ENCODE measurements at places on chromosomes 7 and 10.

DNA sequence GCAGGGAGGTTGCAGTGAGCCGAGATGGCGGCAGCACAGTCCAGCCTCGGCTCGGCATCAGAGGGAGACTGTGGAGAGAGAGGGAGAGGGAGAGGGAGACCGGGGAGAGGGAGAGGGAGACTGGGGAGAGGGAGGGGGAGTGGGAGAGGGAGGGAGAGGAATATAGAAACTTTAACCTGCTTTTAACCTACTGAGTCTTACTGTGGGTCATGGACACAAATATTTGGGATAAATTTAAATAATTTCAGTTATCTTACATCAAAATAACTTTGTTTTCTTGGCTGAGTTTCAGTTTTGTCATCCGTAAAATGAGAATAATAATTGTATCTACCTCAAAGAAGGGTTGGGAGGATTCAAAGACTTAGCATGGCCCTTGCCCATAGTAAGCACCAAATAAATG lies 319.8 kb downstream of the LRMDA start:
- DNase-seq, result no peak

DNA sequence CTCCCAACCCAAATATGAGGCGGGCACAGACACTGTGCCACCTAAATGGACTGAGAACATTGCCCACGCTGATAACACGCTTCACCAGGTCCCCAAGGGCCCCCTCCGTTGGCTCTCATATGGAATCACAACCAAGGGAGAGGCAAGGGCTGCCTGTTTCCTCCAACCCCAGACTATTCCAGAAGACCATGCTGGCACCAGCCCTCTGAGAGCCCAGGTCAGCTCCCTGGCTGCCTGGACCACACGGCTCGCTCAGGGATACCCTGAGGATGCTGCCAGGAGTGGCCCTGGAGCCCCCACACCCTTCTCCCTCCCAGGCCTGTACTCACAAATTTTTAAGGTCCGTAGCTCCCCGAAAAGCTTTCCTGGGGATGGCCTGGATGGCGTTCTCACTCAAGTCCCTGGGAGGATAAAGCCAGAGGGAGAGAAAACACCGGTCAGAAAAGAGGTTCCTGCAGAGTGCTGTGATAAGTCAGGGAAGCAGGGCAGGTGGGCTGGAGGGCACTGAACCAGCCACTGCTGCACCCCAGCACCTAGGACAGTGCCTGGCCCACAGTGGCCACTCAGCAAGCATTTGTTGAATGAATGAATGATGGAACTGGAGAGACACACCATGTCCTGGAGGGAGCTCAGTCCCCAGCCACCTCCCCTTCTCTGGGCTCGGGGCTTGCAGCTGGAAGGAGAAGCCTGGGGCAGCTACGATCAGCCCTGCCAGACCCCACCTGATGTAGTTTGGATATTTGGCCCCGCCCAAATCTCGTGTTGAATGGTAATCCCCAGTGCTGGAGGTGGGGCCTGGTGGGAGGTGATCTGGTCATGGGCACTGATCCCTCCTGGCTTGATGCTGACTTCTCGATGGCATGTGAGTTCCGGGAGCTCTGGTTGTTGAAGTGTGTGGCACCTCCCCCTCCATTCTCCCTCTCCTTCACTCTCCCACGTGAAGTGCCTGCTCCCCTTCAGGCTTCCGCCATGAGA lies 119.8 kb downstream of the SLIT1 start:
- no peak for DNase-seq

DNA sequence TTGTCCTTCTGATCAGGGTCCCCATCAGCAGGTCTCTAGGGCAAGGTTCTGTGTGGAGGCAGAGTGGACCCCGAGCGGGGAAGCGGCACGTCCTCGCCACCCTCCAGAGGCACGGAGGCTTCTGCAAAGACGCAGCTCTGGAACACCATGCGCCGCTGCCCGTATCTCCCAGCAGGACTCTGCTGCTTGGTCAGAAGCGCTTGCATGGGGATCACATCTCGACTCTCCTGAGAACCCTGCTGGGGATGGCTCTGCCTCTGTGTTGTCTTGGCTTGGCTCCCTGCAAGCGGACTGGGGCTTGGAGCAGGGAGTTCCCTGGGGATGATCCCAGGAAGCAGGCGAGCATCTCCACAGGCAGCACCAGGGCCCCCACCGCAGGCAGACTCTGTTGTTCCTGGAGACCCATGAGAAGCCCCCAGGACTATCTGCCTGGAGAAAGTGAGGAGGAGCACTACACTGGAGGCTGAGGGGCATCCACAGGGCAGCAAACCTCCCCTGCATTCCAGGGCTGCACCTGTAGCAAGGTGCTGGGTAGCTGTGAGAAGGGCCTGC lies 520.5 kb downstream of the GLRX3 start:
- DNase-seq, result no peak

DNA sequence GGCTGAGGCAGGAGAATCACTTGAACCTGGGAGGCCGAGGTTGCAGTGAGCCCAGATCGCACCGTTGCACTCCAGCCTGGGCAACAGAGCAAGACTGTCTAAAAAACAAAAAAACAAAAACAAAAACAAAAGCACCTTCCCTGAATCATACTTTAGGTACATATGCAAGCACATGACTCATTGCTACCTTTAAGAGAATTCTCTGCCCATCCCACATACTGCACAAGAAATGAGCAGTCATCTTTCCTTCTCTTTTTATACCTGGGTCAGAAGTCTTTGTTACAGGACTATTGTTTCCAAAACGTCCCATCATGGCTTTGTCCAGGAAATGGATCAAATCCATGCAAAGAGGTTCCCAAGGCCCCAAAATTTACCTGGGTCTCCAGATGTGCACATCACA lies 21.5 kb upstream of the AKR1B10 start:
- no peak for DNase-seq

DNA sequence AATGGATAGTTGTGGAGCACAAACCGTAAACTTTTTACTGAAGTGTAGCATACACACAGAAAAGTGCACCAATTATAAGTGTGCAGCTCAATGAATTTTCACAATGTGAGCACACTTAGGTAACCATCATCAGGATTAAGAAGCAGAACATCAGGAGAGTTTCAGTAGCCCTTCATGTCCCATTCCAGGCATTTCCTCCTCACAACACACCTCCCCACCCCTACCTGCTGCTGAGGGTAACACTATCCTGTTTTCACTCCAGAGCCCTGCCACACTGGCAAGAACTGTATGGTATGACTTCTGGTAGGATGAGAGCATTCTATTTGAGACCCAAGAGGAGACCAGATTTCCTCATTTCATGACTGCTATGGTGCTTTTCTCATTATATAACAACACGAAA lies 166.5 kb downstream of the PPP1R3A start:
- DNase-seq, result no peak

- DNase-seq, result no peak
Observed at GRCh38 chr7:38317515-38317914, 44.1 kb upstream of the TARP start.

DNA sequence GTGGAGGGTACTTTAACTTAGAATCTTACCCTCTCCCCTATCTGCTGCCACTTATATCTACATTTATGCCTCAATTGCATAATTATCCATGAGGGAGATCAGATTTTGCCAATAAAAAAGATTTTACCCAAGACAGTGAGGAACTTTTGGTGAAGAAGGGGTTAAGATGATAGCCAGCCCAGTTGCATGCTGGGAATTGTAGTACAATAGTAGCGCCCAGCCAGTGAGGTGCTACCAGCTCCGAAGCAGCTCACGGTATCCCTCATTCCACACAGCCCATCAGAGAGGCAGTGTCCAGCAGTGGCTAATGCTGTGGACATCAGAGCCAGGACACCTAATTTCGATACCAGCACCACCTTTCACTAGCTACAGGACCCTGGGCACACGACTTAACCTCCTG lies 5.9 kb upstream of the LGI1 start:
- no peak for DNase-seq

DNA sequence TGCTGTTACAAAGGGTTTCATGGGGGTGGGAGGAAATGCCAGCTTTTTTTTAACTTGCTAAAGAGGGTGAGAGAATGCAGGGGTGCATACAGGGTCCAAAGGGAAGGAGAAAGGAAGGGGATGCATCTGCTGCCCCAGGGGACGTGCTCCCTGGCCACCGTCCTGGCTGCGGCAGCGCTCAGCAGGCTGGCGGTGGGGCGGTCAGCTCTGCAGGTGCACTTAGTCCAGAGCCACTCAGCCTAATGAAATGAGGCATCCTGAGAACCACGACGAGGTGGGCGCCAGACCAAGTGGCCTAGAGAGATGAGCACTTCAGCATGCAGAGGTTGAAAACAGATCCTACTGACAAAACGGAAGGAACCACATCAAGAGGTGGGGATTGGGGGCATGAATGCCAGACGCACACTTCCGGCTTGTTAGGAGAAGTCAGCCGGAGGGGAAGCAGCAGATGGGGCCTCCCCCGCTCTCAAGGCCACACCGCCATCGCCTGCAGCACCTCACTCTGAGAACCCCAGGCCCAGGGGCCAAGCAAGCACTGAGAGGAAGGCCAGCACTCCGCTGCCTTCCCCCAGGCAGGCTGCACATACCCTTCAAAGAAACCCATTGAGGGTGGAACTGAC lies 94.5 kb downstream of the MAD1L1 start:
- DNase-seq, result peak; percentile 95

- no peak for DNase-seq
Observed at GRCh38 chr10:80590585-80591125, 53.0 kb downstream of the SH2D4B start.

GRCh38 chr7:41978858-41979257 lies 258.2 kb downstream of the GLI3 start:
- DNase-seq, result no peak

DNA sequence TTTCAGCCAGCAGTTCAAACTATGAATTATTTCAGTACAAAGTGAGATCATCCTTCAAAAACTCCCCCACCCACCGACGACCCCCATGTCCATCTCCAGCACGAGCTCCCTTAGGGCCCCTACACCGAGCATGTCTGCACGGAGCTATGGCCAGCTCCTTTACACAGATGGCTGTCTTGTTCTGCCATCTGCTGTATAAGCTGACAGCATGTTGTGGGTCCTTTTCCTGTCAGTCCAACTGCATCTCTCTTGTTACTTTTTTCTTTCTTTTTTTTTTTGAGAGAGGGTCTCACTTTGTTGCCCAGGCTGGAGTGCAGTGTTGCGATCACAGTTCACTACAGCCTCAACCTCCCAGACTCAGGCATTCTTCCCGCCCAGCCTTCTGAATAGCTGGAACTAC lies 21.6 kb downstream of the NPC1L1 start:
- no peak for DNase-seq

- no peak for DNase-seq
Observed at GRCh38 chr10:31083765-31084184, 52.1 kb upstream of the ZNF438 start.

DNA sequence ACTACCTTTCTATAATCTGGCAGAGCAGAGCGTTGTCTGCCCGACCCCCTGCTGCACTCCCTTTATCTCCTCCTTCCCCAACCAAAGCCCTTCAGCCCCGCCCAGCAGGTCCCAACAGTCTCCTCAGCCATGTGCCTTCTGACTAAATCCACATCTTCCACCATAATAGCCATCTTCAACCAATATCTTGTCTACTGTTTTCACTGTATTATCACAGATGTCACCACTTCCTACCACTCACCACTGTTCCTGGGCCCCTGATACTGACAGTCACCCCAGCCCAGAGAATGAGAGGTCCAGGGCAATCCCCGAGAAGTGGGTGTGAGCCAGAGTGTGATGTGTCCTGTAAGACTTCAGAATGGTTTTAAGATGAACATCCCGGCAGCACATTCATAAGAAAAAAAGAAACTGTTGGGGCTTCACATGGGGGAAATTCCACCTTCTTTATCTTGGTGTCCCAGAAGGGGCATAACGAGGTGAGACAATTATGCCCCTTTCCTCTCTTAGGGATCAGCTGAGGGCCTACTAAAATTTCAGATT lies 25.3 kb downstream of the CCDC6 start:
- DNase-seq, result no peak

DNA sequence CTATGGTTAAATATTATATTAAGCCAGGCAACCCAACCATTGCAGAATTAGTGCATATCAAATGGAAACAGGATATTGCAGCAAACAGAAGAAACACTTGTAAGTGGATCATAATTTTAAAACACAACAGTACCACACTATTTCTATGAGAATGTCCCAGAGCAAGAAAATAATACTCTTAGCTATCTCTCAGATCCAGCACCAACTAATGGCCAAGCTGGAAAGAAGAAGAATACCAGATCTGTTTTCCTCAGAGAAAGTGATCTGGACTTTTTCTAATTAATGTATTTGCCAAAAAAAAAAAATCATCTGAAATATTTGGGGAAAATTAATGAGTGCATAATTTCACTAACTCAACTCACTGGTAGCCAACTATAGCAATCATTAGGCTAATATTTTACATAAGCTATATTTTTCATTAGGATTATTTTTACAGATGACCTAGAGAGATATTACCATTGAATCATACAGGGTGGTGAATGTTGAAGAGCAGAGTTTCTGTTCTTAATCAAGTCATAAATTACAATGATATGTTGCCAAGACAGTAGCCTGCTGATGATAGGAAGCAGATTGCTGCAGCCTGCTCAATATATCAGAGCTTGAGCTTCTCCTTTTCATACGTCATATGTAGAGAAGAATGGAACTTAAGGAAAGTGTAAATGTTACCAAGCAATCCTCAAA lies 995.4 kb upstream of the LRRN3 start:
- DNase-seq, result no peak

DNA sequence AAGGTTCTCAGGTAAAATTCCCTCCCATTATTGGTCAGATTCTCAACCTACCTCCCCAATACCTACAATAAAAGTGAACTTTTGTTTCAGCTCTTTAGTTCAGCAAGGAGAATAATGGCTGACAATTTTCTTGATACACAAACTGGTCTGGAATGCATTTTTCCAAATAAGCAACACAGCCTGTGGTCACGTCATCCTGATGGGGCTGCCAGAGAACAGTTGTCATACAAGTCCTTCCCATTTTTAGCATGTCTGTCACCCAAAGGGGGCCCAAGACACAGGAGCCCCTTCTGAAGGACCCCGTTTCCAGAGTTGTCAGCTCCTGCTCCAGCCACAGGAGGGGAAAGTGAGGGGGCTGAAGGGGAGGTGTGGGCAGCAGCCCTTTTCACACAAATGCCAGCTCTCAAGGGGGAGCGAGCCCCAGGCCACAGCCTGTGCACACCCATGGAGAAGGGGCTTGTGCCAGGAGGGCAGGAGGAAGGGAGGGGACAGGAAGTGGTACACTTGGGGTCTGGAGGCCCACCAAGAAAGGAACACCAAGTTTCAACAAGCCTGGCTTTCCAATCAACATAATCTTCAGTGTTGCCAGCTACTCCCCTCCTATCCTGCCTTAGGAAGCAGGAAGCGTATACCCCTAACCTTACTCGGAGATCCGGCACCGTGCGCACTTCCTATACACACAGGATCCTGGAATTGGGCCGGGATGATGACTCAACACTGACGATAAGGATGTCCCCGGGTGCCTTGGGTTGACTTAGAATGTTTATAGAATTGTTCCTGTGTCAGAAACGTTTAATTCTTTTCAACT lies 43.4 kb upstream of the PDLIM1 start:
- DNase-seq, result no peak
